Right lobe of liver (tissue), 6 donors: ENCODE measurements at places on chromosomes 1 and 21.

DNA sequence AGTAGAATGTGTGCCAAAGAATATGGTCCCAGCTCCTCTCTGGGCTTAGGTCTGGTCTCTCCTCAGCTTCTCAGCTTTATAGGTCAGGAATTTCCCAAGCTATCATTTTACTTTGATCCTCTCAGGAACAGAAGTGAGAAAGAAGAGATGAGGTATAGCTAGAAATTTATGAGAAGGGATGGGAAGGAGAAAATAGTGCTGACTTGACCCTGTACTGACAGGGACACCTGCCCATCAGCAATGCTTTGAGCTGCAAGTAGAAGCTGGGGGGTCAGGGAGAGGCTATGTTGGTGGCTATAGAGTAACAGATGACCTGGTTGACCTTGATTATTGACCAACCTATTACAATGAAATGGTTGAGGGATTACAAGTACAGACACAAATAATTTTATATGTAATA lies 75.0 kb downstream of the XCL2 start:
- DNase-seq, result no peak
- H3K36me3 ChIP-seq, result no peaks in the 10 kb centered on the region
- no peak overlapping the region for H3K4me3 ChIP-seq
- H3K27me3 ChIP-seq, result no peaks in the 10 kb centered on the region
- no peak overlapping the region for H3K27ac ChIP-seq

DNA sequence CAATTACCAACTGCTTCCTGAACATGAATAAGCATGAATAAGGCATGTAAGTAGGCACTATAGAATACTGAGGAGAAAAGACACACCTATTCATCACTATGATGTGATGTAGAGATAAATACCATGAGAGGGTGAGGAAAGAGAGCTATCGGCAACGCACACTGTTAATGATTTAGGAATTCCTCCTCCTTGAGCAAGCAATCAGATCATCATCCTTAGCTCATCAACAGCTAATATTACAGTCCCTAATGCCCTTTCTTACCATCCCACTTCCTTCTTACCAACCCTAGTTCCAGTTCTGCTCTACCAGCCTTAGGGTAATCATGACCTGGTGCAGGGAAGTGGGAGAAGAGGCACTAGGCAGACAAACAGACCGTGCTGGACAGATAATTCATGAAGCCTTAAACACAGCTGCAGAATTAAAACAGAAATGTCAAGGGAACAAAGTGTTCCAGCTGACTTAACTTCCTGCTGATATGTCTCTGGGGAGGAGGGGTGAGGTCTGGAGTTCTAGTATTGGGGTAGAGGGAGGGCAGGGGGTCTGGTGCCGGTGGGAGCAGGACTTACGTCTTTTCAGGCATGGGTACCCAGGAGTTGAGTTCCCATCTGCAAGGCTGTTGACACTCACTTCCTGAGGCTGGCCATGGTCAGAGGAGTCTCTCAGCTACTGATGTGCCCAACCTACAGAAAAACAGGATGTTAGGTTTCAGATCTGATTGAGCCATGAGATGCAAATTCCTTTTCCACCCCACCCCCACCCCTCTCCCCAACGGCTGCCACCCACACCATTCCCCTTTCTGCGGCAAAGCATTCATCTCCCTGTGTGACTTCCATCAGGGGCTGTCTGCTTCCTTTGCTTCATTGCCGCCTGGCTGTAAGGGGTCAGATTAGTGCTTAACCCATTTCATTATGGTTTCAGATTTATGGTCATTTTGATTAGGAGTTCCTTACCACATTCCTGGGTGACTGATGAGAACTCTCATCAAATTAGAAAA lies 12.6 kb upstream of the RCSD1 start:
- DNase-seq, result no peak
- peak overlapping the region; percentile 45 for H3K27ac ChIP-seq
- H3K4me1 ChIP-seq, result no peaks in the 10 kb centered on the region
- H3K36me3 ChIP-seq, result no peaks in the 10 kb centered on the region

GRCh38 chr1:228685081-228685660 lies 50.1 kb upstream of the RHOU start:
- no peaks in the 10 kb centered on the region for H3K27me3 ChIP-seq
- DNase-seq, result no peak
- no peaks in the 10 kb centered on the region for H3K36me3 ChIP-seq
- H3K4me1 ChIP-seq, result no peaks in the 10 kb centered on the region
- H3K4me3 ChIP-seq, result no peak overlapping the region

DNA sequence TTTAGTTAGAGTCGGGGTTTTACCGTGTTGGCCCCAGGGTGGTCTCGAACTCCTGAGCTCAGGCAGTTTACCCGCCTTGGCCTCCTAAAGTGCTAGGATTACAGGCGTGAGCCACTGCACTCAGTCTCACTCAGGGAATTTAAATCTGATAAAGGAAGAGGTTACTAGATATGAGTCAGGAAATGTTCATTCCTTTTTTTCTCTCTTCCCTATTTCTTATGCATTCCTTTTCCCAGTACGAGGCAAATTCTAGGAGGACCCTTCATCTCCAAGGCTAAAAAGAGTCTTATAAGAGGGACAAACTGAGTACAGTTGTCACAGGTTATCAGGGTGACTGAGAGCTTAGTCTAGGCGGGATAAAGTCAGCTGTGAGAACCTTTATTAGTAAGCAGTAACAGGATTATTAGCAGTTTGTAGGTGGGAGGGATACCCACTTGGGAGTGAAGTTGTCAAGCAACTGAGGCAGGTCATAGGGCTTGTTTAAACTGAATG lies 9.1 kb downstream of the MACF1 start:
- peaks cover 16% of the 10 kb centered on the region for H3K4me1 ChIP-seq
- no peak for DNase-seq

DNA sequence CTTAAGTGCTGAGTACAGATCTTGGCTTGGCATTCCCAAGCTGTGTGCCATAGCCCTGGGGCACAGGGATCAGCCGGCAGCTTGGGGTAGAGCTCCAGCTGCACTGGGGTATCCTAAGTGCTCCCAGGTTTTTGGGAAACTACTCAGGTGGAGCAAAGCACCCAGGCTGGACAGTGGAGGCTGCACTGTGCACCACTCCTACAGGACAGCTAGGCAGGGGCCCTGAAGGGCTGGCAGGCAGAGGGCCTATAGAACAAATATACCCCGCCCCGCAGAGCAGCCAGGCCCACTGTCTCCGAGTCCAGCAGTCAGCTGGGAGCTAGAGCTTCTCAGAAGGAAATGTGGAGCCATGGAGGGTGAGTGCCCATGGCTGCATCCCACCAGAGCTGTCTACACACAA lies 691.7 kb upstream of the ADGRL2 start:
- no peak overlapping the region for H3K4me3 ChIP-seq
- peaks cover 2% of the 10 kb centered on the region for H3K4me1 ChIP-seq
- no peaks in the 10 kb centered on the region for H3K36me3 ChIP-seq
- no peak overlapping the region for H3K27ac ChIP-seq
- H3K27me3 ChIP-seq, result no peaks in the 10 kb centered on the region

- no peaks in the 10 kb centered on the region for H3K36me3 ChIP-seq
- no peak overlapping the region for H3K27ac ChIP-seq
- H3K27me3 ChIP-seq, result no peaks in the 10 kb centered on the region
- no peak overlapping the region for H3K4me3 ChIP-seq
- no peak for DNase-seq
Measured at GRCh38 chr1:201049248-201049831, 25.8 kb upstream of the KIF21B start.

- no peaks in the 10 kb centered on the region for H3K4me1 ChIP-seq
- no peaks in the 10 kb centered on the region for H3K36me3 ChIP-seq
- no peak overlapping the region for H3K27ac ChIP-seq
- no peaks in the 10 kb centered on the region for H3K27me3 ChIP-seq
- DNase-seq, result no peak
- no peak overlapping the region for H3K4me3 ChIP-seq
Measured at GRCh38 chr1:184390889-184391288, 4.1 kb downstream of the C1orf21 start.

DNA sequence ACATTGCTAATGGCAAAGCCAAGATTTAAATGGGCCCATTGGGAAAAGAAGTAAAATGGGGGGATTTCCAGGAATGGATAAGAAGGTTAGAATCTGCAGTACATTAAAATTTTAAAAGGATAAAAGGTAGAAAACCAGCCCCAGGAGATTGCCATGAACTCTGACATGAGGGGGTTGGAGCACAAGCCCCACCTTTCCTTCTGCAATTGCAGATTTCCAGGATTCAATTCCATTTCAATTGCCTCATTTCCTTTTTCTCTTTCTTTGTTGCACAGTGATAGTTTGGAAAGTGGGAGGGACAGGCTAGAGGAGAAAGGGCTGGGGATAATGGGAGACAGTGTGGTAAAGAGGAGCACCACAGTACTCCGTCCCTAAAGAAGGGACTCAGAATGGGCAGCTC lies 238.5 kb upstream of the RAB4A start:
- no peak overlapping the region for H3K4me3 ChIP-seq
- H3K4me1 ChIP-seq, result no peaks in the 10 kb centered on the region
- H3K27me3 ChIP-seq, result no peaks in the 10 kb centered on the region
- H3K27ac ChIP-seq, result no peak overlapping the region
- no peak for DNase-seq

GRCh38 chr1:33060579-33061083 lies 20.3 kb upstream of the AZIN2 start:
- no peaks in the 10 kb centered on the region for H3K27me3 ChIP-seq
- no peak for DNase-seq
- no peak overlapping the region for H3K27ac ChIP-seq

DNA sequence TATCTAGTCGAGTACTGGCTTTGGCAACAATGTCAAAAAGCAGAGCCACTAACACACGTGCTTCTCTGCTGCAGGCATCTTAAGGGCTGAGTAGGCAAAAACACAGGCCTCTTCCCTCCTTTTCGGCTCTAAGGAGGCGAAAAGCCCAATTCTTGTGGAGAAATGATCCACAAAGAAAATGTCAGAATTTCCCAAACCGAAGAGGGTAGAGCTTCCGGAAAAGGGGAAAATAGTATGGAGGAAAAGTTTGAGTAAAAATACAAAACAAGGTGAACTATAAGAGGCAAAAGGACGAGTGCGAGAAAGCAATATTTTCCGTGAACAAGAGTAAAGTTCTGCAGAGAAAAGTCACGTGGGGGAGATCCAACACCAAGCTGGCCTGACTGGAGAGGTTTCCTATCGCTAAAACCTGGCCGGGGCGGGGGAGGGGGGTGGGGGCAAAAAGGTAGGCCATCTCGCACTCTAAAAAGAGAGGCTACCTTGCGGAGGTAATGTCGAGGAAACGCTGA lies 551 bp downstream of the ZRANB2 start:
- DNase-seq, result no peak
- no peaks in the 10 kb centered on the region for H3K27me3 ChIP-seq
- H3K27ac ChIP-seq, result peak overlapping the region; percentile 83
- H3K36me3 ChIP-seq, result no peaks in the 10 kb centered on the region

DNA sequence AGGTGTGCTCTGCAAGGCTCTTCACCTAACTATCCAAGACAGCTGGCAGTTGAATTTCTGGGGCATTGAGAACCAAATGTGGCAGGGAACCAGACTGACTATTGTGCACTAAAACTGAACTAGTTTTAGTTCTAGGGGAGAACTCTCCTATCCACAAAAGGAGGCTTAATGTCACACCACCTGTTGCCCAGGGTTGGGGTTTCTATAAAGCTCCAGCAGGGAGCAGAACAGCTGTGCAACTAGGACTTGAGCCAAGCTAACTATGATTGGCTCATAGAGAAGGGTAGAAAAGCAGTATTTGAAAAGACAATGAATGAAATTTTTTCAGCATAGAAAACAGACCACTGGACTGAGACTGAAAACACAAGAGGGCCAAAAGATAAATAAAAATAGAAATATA lies 53.3 kb upstream of the FGGY start:
- no peaks in the 10 kb centered on the region for H3K4me1 ChIP-seq
- H3K36me3 ChIP-seq, result no peaks in the 10 kb centered on the region
- H3K4me3 ChIP-seq, result no peak overlapping the region

DNA sequence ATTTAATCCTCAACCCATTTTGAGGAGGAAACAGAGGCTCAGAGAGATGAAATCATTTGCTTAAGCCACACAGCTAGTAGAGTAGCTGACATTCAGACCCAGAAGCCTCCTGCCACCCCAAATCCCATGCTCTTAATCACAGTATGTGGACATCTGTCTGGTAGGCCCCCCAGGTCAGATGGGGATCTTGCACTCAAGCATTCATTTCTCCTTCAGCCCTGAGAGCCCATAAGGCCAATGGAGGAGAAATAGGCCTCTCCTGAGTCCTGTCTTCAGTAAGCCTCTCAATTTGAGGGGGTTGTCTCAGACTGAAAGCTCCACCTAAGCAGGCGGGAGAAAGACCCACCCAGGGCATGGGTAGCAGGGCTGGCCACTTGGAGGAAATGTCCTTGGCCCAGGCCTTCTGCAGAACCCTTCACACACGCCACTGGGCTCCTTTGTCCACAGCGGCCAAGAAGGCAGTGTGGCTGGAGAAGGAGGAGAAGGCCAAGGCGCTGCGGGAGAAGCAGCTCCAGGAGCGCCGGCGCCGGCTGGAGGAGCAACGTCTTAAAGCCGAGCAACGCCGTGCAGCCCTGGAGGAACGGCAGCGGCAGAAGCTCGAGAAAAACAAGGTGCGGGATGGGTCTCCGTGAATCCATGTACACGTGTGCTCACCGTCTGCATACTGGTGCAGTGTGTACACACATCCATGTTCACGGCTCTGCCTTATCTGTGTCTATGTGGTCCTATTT lies 16.2 kb downstream of the MAP7D1 start:
- no peak overlapping the region for H3K4me3 ChIP-seq
- H3K27me3 ChIP-seq, result no peaks in the 10 kb centered on the region
- H3K4me1 ChIP-seq, result no peaks in the 10 kb centered on the region
- DNase-seq, result no peak
- H3K36me3 ChIP-seq, result peaks cover 11% of the 10 kb centered on the region

DNA sequence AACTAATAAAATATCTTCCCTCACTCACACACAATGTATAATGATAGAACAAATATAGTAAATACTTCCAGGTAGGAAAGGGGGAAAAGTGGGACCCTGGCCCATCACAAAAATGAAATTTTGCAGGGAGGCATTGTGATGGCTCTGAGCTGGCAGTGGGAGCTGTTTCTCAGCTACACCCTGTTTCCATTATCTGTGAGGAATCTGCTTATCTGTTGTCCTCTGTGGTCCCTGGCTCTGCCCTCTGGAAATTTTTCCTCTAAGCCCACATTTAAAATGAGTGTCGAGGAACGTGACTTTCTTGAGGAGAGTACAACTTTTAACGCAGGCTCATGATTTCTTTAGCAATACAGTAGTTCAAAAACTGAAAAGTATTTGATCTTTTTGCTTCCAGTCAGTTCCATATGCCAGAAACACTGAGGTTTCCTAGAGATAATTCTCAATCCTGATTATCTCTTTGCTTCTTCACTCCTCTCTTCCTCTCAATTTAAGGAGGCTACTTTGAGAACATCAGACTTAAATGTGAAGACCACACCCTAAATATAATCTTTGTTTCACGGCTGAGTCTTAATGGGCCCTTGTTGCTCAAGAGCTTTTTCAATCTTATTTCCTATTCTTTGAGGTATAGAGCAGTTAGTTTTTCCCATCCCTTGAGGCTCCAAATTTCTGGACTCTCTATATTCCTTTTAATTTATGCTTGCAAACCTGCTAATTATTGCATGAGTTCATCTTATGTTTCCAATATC lies 5.0 kb upstream of the EEIG2 start:
- no peaks in the 10 kb centered on the region for H3K36me3 ChIP-seq
- H3K4me3 ChIP-seq, result no peak overlapping the region
- H3K4me1 ChIP-seq, result no peaks in the 10 kb centered on the region
- DNase-seq, result no peak
